Pericardium fibroblast (primary cell): ENCODE measurements at places on chromosomes 16 and 17. TPM values are rescaled to one million over a fixed set of nuclear protein-coding genes. Genes with fewer than 3 reads are reported as not detected.

The TEN1 gene
- total RNA-seq, result 14.7 and 37.5 TPM in 2 replicates

The SLC6A2 gene
- not detected in 2 replicates for total RNA-seq

The SLC35G6 gene
- not detected in 2 replicates for total RNA-seq

The ALOX12B gene
- not detected in 2 replicates for total RNA-seq

The LITAFD gene
- not detected in 2 replicates for total RNA-seq

The NPIPA5 gene
- total RNA-seq, result 11.1 TPM in 1 of 2 replicates, not detected in the other

The OR3A2 gene
- total RNA-seq, result 0.70 TPM in 1 of 2 replicates, not detected in the other

The KRTAP3-2 gene
- not detected in 2 replicates for total RNA-seq

The SLC12A3 gene
- total RNA-seq, result not detected in 2 replicates

The BFAR gene
- total RNA-seq, result 64.3 and 79.6 TPM in 2 replicates

The ABCA10 gene
- total RNA-seq, result 0.51 and 4.2 TPM in 2 replicates

The ACSM2A gene
- total RNA-seq, result not detected in 2 replicates

The PRSS53 gene
- 0.58 and 1.2 TPM in 2 replicates for total RNA-seq

The IL21R gene
- total RNA-seq, result 2.3 and 3.9 TPM in 2 replicates

The NFATC3 gene
- 19.1 and 22.2 TPM in 2 replicates for total RNA-seq

The KRTAP1-5 gene
- not detected in 2 replicates for total RNA-seq

The NECAB2 gene
- total RNA-seq, result 0.47 TPM in 1 of 2 replicates, not detected in the other

The RNF222 gene
- not detected in 2 replicates for total RNA-seq

The GPRC5B gene
- 16.4 and 28.4 TPM in 2 replicates for total RNA-seq
